Kidney epithelial cell (primary cell): ENCODE measurements at places on chromosomes 6 and 20.

- DNase-seq, result no peak
Observed at GRCh38 chr20:37537505-37537904, 9.8 kb upstream of the BLCAP start.

- DNase-seq, result no peak
Observed at GRCh38 chr6:28137505-28137981, 4.1 kb upstream of the ZKSCAN8 start.

- DNase-seq, result no peak
Observed at GRCh38 chr20:41098703-41099250, 38.6 kb upstream of the PLCG1 start.

DNA sequence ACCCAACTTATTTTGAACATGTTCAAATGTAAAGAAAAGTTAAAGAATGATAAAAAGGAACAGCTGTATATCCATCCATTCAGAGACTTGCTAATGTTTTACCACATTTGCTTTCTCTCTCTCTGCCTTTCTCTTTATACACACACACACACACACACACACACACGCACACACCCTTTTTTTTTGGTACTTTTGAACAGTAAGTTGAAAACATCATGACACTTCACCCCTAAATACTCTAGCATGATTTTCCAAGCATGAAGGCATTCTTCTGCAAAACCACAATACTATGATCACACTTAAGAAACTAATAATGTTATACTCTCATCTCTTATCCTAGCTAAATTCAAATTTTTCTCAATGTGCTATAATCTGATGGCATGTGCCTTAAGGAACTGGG lies 192.3 kb downstream of the UTRN start:
- DNase-seq, result no peak
